Activated naive CD4-positive, alpha-beta T cell (primary cell): ENCODE measurements at places on chromosomes 16 and 17.

GRCh38 chr16:47142486-47142820 lies 1.3 kb downstream of the NETO2 start:
- no peak for DNase-seq

DNA sequence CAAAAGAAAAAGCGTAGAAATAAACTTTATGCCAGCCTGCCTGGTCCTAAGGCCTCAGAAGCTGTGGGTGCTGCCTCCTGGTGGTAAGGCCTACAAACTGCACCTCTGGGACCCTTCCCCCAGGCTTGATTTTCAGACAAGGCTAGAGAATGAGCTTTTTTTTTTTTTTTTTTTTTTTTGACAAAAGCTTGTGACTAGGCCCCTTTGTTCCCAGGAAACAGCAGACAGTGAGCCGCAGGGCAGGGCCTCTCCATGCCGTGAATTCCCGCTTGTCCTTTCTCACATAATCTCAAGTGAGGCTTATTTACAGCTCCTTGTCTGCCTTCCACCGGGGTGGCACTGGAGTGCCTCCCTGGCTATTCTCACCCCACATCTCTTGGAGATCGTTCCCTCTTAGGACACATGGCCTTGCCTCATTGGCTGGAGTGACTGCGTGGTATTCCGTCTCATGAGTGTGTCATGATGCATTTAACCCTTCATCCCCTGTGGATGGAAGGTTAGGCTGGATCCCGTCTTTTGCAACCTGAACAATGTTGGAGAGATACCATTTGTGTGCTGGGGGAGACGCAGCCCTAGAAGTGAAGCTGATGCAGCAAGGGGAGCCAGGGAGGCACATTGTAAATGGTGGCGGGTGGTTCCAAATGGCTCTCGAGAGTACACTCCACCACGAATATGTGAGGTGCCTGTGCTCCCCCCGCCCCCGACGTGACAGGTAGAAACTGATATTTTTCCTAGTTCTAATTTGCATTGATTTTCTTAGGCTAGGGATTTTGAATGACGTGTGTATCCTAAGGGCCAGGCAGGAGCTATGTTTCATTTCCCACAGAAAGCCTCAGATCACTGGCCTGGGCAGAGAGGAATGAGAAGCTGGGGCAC lies 49.6 kb downstream of the USP22 start:
- DNase-seq = peak; percentile 17

GRCh38 chr17:73342050-73342522 lies 30.3 kb upstream of the CDC42EP4 start:
- DNase-seq = no peak

DNA sequence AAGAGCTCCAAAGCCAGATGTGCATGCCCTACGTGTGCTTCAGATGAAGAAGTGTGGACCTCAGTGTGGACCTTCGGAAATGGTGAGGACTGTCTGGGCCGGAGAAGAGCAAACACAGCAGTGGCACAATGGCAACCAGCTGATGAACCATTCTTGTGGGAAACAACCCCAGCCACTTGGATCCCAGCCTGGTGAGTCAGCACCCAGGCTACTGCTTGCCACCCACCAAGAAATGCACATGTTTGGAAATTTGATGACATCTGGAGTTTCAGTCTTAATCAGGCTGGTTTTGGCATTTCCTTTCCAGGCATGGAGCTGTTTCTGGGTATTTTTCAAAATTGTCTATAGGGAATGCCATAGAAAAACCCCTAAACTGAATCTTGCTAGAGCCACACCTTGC lies 42.7 kb downstream of the DYNLRB2 start:
- no peak for DNase-seq

DNA sequence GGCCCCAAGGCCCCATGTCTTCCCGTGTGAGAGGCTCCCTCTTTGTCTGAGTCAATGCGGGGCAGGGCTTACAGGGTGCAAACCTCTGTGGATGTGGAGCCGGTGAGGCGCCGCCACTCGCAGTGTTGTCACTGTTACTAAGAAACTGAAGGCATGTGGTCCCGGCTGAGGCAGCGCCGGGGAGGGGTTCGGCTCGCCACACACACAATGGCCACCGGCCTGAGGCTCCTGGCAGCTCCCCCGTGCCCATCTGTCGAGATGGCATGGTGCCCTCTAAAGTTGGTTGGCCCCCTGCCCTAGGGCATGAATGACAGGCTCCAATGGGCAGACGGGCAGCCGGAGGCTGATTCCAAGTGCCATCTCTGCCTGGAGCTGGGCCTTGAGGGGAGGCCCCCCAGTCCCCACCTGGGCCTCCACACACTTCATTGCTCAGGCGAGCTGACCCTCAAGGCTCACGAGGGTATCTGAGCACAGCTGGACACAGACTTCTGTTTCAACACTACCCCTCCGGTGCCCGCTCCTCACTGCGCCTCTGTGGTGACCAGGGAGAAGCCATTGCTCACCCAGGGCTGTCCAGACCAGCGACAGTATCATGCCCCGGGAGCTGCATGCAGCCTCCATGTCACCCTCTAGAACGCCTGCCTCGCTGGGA lies 137.2 kb downstream of the C16orf78 start:
- no peak for DNase-seq

- DNase-seq = no peak
Observed at GRCh38 chr16:82182266-82183003, 12.4 kb upstream of the MPHOSPH6 start.

- DNase-seq = no peak
Observed at GRCh38 chr17:82017612-82018151, 5.0 kb downstream of the CENPX start.
